Activated T-helper 17 cell treated with anti-CD3 and anti-CD28 coated beads, Interleukin-2, amount 50 U/mL, for 72 hours (primary cell): ENCODE measurements at places on chromosomes 11 and 22. TPM values are rescaled to one million over a fixed set of nuclear protein-coding genes. Genes with fewer than 3 reads are reported as not detected.

DNA sequence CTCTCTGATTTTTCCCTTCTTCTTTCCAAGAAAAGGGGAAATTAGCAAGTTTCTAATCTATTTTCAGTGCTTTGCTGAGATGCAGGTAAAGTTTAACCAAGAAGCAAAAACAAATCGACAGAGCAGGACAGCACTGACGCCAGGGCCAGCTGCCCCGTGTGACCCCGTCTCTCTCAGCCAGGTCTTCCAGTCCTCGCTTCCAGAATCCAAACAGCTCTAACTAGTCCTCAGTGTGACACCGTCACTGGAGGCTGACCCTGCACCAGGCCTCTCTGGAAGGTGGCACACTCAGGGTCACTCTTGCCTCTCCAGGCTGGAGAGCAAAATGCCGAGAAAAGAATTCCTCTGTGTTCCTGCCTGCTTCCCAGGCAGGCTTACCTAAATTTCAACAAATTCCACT is 44.8 kb downstream of the SHANK2 start:
- ATAC-seq = no peak

DNA sequence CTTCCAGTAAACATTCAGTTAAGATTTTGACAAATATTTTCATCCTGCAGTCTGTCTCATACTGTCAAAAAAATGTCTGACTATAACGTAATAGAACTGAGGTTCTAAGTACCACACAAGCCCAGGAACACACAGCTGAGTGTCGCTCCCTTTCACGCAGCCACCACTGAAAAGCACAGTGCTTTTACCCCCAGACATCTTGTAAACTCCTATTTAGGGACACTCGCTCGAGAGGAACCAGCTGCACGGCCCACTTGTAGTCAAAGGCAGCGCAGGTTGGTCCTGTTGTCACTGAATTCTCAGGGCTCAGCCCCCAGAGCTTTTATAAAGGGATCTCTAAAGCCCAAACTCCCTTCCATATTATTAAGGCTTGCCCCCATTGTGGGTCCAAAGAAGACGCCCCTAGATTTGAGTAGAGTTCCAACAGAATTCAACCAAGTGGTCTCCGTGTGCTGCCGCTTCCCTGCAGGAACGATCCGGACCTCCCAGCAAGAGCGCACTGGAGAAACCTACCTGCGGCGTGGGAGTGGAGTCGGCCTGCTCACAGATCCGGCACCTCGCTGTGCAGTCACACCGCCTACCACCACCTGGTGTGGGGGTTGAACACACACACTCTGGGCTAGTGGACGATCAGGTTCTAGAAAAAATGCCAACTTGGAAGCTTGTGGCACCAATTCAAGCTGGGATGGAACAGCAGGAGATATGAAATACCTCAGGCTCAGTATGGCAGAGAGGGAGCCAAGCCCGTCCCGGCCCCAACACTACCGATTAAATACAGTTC is 23.4 kb downstream of the ASPHD2 start:
- ATAC-seq = no peak

GRCh38 chr11:13676576-13676975 is 8.1 kb downstream of the FAR1 start:
- ATAC-seq = no peak

- no peak for ATAC-seq
Measured at GRCh38 chr11:115284773-115285172, 219.4 kb downstream of the CADM1 start.

GRCh38 chr22:23128269-23129108 is 13.3 kb downstream of the RSPH14 start:
- ATAC-seq = peak; percentile 77

GRCh38 chr11:69504576-69505335 is 23.3 kb downstream of the LINC01488 start:
- ATAC-seq = no peak

DNA sequence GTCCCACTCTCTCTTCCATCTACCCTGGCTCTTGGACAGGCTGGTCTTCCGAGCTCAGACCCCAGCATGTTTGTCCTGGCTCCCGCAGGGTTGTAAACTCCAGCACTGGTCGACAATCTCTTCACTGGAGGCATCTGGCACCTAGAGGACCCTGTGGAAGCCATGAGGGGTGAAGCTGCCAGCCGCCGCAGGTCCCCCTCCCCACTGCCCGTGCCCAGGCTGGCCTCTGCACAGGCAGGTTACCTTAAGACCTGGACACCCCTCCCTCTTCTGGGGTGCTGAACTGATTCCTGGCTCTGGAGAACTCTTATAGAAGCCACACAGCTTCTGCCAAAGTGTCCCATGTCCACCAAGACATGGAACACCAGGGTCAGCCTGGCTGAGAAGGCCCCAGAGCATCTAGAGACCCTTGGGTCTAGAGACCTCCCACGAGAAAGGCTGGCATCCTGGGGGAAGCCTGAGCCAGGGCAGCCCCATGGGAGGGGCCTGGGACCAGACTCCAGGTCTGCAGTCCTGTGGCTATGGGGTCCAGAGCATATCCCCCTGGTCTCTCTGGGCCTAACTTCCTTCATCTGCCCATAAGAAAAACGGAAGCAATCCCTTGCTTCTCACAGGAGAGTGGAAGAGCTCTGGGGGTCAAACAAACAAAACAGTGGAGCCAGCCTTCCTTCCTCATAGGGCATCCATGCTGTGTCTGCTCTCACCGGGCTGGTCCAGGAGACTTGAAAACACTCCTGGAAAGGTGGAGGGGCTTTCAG is 30.6 kb downstream of the LMO1 start:
- ATAC-seq = no peak

- ATAC-seq = no peak
Measured at GRCh38 chr11:113563766-113564526, 88.7 kb upstream of the DRD2 start.

- ATAC-seq = peak; percentile 71
Measured at GRCh38 chr11:13440100-13440855, 22.7 kb downstream of the BTBD10 start.

DNA sequence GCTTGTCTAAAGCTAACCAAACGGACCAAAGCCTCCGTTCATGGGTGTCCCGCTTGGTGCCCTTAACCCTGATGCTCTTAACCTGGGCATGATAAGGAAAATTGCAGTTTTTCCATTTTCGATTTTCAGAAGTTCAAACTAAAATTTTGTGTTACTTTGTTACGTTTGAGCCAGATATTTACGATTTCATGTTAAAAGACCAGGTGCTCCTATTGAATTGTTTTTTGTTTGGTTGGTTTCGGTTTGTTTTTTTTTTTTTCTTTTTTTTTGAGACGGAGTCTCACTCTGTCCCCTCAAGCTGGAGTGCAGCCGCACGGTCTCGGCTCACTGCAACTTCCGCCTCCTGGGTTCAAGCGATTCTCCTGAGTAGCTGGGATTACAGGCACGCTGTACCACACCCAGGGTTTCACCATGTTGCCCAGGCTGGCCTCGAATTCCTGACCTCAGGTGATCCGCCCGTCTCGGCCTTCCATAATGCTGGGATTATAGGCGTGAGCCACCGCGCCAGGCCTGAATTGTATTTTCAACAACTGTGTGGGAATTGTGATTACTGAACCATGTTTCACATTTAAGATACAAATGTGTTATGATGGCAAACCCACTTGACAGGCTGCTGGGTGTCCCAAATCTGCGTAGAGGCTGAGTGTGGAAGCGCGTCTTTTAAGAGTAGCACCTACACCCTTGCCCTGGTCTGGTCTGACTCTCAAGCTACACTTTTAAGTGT is 864 bp upstream of the USP28 start:
- ATAC-seq = no peak

- ATAC-seq = no peak
Measured at GRCh38 chr11:31355817-31356216, 13.7 kb downstream of the DCDC1 start.

DNA sequence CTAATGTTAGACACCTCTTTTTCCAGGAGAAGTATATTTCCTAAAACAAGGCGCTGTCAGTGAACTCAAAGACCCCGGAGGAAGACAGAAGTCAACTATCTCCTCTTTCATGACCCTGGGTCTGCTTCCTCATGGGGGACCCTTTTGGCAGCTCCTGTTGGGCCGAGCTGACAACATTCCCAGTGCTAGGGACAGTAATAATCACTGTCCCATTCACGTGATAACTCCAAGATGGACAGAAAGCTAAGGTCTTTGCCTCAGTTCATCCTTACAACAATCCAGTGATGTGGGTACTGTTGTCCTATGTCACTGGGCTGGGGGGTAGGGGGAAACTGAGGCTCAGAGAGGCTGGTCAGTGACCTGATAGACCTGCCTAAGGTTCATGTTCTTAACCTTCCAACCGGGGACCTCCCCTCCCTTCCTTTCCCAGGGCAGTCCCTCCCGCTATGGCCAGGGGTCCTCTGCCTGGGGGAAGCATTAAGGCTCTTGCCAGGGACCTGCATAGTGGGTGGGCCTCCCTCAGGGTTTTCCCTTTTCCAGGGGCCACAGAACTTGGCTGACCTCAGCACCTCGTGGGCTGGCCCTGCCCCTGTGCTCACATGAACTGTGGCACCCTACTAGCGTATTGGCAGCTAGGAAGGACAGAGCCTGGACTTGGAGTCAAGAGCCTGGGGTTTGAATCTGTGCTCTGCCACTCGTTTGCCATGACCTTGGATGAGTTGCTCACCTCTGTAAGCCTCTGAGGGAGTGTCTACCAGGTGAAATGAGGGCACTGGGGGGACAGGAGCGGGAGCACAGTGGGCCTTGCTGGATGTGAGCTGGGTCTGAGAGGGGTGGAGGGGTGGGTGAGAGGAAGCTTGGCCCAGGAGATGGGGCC is 53.6 kb downstream of the LRRC32 start:
- ATAC-seq = no peak

DNA sequence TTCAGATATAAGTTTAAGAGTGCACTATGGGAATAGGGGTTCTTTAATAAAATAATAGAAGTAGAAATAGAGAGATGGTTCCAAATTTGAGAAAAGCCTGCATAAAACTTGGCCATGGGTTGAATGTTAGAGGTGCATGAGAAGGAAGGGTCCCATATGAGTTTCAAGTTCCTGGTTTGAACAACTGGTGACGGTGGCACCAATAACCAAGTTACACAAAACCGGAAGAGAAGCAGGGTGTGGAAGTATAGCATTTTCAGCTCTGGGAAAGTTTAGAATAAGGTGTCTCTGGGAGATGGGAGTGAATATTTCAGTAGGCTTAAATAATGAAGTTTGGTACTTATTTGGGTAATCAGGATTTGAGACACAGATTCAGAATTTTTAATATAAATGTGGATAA is 2.4 kb downstream of the CASP1 start:
- ATAC-seq = no peak

- no peak for ATAC-seq
Measured at GRCh38 chr11:86551288-86552092, 120.9 kb downstream of the ME3 start.

DNA sequence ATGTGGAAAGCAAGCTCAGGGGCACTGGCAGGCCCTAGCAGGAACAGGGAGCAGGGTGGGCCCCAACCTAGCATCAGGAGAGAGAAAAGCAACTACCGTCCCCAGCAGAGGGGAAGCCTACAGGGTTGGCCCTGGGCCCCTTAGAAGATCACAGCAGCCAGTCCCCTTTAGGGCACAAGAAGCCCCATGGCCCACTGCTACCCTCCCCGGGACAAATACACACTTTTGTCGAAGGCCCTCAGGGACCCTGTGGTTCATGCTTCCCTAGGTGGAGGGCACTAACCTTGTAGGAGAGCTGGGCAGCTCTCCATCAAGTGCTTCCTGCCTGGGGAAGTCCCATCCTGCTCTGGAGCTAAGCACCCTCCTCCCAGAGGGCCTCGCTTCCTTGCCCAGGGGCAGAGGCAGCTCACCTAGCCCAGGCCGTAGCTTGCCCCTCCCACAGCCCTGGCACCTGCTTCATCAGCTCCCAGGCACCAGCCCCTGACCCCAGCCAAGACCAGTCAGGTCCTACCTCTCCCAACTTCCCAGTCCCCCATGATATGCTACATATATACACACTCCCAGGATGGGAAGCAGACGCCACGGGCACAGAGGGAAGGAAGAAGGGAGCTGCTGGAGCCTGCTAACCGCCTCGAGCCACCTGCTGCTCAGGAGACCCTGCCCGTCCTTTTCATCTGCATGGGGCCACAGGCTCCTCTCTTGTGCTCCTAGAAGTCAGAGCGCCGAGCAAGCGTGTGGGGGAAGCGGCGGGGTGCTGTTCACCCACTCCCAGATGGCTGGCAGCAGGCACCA is 20.1 kb downstream of the SUN2 start:
- ATAC-seq = peak; percentile 13

DNA sequence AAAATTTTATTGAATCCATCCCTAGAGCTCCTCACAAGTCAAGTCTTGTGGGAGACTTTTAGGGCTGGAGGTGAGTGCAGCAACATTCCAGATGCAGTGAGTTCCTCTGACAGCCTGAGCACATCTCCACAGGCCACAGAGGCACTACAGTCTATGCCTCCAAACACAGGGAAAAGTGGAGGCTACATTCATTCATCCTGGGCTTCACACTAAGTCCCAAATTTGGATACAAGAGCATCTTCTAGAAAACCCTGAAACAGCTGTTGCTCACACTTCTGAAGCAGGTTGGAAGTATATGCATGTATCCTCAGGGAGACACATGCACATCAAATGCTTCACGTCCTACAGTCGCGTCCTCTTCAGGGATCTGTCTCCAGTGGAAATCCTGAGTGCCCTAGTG is 1.2 kb downstream of the CD3D start:
- ATAC-seq = no peak

The MS4A4A gene
- total RNA-seq = not detected

The KCNJ1 gene
- not detected for total RNA-seq

The LINC01488 gene
- total RNA-seq = not detected

The DRAP1 gene
- total RNA-seq = 85.3 TPM

The DAGLA gene
- 0.13 TPM for total RNA-seq

The DGCR6 gene
- total RNA-seq = 0.32 TPM

The BARX2 gene
- not detected for total RNA-seq

The GPHA2 gene
- total RNA-seq = 0.43 TPM

The MYO18B gene
- total RNA-seq = 4.3 TPM

The FAM76B gene
- 38.3 TPM for total RNA-seq

The GUCD1 gene
- 90.4 TPM for total RNA-seq

The DUSP8 gene
- 1.7 TPM for total RNA-seq

The ZNF214 gene
- not detected for total RNA-seq
